GM03348 (cell line): ENCODE measurements at places on chromosomes 11 and 22.
A peak's percentile ranks its signal among the peaks of the same experiment; 100 is the strongest.

DNA sequence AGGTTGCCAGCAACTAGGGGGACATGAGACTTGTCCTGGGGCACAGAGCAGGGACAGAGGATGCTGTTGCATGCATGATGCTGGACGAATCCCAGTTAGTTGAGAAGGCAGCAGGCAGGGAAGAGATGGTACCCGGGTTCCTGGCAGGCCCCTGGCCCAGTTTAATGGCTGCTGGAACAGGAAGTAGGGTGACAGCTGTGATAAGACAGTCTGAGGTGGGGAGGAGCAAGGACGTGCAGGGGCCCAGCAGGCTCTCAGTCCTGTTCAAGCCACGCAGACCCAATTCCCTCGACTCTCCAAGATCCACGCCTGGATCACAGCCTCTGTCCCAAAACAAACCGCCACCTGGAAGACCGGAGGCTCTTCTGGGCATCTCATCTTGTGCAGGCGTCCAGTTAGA is 32.0 kb downstream of the LRRC10B start:
- DNase-seq: no peak

- DNase-seq: no peak
Observed at GRCh38 chr11:80129396-80129795, 688.6 kb upstream of the TENM4 start.

DNA sequence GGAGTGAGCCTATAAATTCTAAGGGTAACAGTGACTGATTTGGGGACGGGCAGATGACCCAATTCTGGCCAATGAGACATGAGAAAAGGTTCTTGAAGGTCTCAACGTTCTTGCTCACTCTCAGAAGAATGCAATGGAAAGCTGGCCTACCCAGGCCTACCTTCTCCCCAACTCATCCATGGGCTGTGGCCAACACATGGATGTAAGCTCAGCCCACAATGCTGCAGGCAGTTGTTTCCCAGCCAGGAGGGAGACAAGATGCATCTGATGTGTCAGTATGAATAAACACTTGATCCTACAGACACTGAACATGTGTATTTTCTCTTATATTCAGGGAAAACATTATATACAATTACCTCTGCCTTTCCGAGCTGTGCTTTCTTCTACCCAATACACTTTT is 24.4 kb downstream of the PI4KA start:
- no peak for DNase-seq

DNA sequence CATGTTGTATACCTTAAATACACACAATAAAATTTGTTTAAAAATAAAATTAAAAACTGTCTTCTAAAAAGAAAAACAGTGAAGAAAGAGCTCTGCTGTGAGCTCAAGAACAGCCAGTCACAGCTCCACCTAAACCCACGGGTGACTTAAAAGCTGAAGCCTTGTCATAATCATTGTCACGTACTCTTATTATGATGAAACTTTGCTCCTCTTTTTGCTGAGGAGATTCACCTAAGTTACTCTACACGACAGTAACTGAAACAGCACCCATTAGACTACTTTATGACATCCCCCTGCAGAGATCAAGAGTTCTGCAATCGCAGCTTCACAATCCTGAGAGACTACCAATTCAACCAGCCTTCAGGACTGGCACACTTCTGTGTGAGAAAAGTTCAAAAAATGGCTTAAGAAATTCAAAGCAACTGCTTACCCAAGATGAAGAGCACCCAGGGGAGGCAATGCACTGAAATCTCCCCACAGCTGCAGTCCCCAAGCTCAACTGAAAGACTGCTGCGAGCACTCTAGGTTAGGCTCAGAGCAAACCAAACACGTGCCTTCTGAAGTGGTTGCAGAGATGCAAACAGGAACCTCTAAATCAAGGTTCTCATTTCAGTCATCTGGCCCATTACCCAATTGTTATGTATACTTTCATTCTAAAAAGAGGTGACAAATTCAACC is at the start of gene JAML:
JAML (minus strand) TSS at position 501 of the 678 bp plus-strand sequence. CDS start 10,145 bp downstream, outside the sequence.
- DNase-seq: no peak

DNA sequence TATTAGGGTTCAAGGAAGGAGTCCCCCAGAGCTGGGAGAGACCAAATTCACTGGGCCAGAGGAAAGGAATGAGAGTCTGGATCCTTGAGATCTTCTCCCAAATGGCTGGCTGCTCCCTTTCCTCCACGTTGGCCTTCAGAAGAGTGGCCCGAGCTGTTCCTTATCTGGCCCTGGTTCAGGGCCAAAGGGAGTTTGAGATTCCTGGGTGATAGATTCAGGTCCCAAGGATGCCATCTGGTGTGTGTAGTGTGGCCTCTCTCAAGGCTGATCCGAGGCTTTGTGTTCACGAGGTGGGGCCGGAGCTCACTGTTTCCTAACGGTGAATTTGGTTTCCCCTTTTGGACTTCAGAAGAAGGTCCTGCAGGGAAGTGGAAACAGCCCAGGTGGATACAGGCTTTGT is 17.4 kb upstream of the ABCC8 start:
- no peak for DNase-seq

- no peak for DNase-seq
Observed at GRCh38 chr11:128018692-128019091, 568.7 kb downstream of the ETS1 start.

GRCh38 chr11:12123273-12123672 is 12.9 kb downstream of the MICAL2 start:
- peak; percentile 73 for DNase-seq

DNA sequence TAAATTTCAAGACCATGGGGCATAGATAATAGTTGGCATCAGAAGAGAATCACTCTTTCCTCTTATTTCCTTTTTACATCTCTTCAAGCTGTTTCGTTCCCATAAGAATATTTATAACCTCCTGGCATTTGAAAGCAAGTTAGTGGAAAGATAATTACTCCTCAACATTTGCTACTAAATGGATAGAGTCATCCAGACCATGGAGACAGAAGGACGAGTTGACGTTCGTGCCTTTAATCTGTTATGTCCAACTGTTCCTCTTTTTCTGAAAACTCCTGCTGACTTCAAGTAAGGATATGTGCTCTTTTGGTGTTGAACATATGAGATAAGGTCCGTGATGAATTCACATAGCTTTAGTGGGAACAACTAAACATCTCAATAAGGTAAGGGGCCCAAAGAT is 414.2 kb downstream of the LRRC4C start:
- no peak for DNase-seq

DNA sequence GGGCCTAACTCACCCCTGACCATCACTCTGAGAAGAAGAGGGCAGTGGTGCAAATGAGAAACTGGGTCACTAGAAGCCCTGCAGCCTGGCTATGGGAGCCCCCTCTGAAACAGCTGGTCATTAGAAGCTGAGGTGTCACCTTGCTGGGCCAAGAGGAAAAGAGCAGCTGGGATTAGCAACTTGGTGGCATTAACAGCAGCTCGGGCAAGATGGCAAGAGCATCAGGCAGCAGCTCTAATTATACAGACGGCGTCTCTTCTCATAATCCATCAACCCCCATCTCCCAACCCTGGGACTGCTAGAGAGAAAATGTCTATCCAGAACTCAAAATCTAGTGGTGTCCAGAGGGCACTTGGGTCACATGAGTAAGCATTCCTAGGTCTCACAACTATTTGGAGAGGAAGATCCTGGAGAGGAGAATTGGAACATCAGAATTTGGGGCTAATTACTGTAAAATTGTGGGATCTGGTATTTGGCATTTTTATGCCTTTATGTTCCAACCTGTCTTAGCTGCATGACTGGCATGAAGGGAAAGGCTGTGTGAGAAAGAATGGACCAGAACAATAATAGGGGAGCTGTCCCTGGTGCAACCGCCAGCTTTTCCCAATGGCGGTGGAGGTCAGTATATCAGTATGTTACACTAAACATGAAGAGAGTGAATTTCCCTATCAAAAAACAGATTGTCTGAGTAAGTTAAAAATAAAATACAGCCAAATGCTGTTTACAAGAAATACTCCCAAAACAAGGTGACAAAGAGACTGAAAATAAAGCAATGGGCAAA is 7.6 kb upstream of the LMO1 start:
- DNase-seq: no peak

DNA sequence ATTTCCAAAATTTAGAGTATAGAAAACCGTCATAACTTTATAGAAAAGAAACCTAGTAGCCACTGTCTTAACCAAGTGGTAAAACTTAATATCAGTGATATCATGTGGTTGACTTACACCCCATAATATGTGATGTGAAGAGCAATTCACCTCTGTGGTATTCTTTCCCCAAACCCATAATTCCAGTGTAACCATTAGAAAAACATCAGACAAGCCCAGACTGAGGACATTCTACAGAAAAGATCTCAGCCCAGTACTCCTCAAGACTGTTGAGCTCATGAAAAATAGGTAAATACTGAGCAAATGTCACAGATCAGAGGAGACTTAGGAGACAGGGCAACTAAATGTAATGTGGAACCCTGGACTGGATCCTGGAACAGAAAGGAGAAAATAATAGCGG is 134.6 kb downstream of the PGR start:
- no peak for DNase-seq

- peak; percentile 87 for DNase-seq
Observed at GRCh38 chr11:9760193-9760575, 96.3 kb downstream of the SWAP70 start.

DNA sequence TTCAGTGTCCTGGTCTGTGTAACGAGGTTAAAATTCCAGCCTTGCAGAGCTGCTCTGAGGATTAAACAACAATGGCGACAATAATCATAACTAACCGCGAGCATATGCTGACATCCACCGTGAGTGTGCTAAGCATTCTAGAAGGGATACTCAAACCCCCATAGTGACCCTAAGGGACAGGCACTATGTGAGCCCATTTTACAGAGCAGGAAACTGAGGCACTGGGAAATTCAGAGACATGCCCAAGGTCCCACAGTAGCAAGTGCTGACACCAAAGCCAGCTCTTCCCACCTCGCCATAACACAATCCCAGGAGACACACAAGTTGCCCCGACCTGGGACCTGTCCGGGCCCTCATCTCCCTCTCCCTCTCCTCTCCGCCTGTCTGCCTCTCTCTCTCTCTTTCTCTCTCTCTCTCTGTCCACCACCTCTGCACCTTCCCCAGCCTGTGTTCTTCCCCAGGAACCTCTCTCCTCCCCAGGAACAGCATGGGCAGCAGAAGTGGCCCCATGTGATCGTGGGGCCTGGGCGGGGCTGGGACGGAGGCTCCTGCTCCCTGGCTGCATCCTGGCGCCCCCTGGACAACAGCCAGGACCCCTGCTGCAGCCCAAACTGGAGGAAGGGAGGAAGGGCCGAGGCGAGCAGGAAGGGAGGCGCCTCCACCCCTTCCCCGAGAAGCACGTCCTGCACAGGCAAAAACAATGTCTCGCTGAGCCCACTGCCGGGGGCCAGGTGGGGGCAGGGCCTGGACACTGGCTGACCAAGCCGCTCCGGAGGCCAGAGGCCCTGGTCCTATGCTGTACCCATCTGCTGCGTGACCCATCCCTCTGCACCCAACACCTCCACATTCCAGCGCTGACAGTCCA is 14.8 kb upstream of the MFNG start:
- DNase-seq: no peak

DNA sequence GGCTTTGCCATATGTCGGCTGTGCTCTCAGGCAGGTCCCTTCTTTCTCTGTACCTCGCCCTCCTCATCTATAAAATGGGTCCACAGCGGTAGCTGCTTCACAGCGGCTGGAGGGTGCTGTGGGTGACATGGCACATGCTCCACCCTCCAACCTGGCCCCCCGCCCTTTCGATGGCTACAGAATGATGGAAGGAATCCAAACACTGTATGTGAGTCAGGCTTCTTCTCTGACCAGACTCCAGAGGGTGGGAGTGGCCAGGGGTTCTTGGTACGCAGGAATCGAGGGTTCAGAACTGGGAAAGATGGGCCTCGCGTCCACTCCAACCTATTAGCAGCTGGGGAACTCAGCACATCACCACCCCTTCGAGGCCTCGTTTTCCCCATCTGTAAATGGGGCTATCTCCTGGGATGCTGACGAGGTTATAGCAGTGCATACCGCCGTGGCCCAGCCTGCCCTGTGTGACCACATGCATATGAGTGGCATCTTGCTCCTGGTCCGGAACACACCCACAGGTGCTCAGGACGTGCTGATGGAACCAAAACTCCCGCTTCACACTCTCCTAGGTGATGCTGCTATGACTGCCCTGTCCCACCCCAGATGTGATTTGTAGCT is 26.4 kb downstream of the MN1 start:
- peak; percentile 63 for DNase-seq

- no peak for DNase-seq
Observed at GRCh38 chr11:115054570-115055538, 376.5 kb downstream of the NXPE2 start.

DNA sequence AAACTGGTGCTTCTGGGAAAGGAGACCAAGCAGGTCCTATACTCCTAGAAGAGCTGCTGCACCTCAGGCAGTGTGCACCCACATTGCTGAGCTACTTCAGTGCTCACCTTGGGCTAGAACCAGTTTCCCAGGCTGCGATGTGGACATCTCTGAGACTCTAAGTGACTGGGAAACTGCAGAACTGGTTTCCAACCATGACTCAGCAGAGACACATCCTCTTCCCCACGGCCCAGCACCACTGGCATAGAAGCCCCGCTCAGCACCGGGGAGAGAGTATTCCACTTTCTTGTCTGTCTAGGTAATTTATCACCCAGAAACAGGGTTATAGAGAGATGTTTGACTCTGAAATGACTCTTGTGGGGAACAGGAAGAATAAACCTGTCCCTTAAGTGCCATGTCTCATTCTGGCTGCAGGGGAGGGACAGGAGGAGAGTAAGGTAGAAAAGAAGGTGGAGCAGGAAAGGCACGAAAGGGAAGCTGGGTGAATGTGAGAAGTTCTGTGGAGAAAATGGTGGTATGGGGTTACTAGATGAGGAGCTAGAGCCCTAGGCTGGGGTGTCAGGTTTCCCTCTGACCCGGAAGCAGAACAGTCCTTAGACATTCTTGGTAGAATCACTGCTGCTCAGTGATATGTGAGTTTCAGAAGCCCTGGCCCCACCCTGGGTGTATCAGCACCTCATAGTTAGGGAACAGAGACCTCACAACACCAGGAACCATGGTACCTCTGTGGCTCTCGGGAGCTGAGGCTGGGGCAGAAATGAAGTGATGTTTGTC is 340.4 kb upstream of the NCAM1 start:
- no peak for DNase-seq

DNA sequence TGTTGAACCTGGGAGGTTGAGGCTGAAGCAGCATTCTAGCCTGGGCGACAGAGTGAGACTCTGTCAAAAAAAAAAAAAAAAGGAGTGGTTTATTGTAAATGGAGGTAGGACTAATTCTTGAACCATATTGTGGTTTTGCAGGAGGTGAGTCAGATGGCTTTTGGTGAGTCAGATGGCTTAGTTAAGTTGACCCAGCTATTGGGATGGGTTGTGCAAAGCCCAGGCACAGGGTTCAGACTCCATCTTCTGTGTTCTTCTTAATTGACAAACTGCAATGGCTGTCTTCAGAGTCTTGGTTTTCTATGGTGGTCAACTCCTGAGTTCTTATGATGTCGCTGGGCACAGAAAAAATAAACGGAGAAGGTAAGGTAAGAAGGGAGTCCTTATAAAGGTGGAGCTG is 182.7 kb downstream of the ADAMTS15 start:
- peak; percentile 85 for DNase-seq
